ENCODE measurements at places on chromosomes 5 and 9. TPM values are rescaled to one million over a fixed set of nuclear protein-coding genes. Genes with fewer than 3 reads are reported as not detected.
A peak's percentile ranks its signal among the peaks of the same experiment; 100 is the strongest.

GRCh38 chr5:32251871-32252458 lies 60.8 kb downstream of the MTMR12 start:
- H3K27me3 ChIP-seq = no peaks in the 10 kb centered on the region
- peaks cover 17% of the 10 kb centered on the region for H3K36me3 ChIP-seq
- no peak overlapping the region for H3K27ac ChIP-seq
- H3K4me1 ChIP-seq = peaks cover 23% of the 10 kb centered on the region

GRCh38 chr9:126809068-126809467 lies 4.2 kb downstream of the ZBTB43 start:
- peak overlapping the region; percentile 32 for H3K27ac ChIP-seq
- no peak overlapping the region for H3K4me3 ChIP-seq
- H3K27me3 ChIP-seq = no peaks in the 10 kb centered on the region
- no peaks in the 10 kb centered on the region for H3K36me3 ChIP-seq
- H3K4me1 ChIP-seq = peaks cover 34% of the 10 kb centered on the region

- no peak for DNase-seq
- H3K27me3 ChIP-seq = no peaks in the 10 kb centered on the region
- H3K4me1 ChIP-seq = no peaks in the 10 kb centered on the region
- no peaks in the 10 kb centered on the region for H3K36me3 ChIP-seq
- H3K4me3 ChIP-seq = no peak overlapping the region
- H3K27ac ChIP-seq = no peak overlapping the region
Observed at GRCh38 chr5:111231119-111231518, 6.9 kb downstream of the CAMK4 start.

DNA sequence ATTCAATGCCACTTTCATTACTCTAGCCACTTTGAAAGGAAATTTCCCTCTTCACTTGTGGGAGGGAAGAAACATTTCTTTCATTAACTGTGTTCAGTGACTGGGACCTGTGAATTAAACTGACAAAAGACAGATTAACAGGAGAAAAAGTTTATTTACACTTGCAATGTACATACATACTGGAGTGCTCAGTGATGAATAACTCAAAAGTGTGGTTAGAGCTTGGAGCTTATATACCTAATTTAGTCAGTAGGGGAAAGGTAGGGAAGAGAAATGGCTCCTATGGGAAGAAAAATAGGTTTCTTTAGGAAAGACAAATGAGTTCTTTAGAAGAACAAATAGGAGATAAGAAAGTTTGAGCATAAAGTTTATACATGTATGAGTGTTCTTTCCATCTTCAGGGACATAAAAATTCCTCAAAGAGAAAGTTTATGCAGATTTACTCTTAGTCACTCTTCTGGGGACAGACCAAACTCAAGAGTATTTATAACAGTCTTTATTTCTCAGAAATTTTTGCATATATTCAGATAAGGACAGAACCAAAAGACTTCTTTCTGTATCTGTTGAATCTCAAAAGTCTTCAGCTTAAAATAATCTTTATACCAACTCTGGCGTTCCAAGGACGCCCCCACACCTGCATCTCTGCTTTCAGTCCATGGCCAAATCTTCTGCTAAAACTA lies 120.0 kb upstream of the RAI14 start:
- H3K4me1 ChIP-seq = peaks cover 6% of the 10 kb centered on the region
- no peak for DNase-seq
- no peak overlapping the region for H3K4me3 ChIP-seq
- no peaks in the 10 kb centered on the region for H3K27me3 ChIP-seq
- no peaks in the 10 kb centered on the region for H3K36me3 ChIP-seq

DNA sequence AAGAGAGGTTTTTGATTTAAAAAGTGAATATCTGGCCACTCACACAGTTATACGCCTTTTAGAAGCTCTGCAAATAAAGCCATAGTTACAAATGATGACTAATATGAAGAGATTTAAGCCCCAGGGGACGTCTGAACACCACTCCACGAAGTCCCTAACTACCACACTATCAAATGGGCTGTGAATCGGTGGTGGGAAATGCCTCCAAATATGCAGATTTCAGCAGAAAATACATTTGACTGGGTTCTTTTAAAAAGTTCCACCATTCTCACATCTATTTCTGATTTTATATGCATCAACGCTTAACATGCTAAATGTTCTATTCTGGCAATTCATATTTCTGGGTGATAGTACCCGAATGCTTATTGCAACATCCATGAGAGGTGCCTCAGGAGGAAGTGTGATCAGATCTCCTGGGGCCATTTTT lies 22.5 kb downstream of the TICAM2 start:
- H3K27ac ChIP-seq = no peak overlapping the region
- no peaks in the 10 kb centered on the region for H3K36me3 ChIP-seq
- H3K4me3 ChIP-seq = no peak overlapping the region
- H3K27me3 ChIP-seq = no peaks in the 10 kb centered on the region
- no peak for DNase-seq

GRCh38 chr5:170552621-170553115 lies 48.8 kb downstream of the KCNIP1 start:
- no peak overlapping the region for H3K4me3 ChIP-seq
- H3K36me3 ChIP-seq = no peaks in the 10 kb centered on the region
- DNase-seq = peak; percentile 7
- no peaks in the 10 kb centered on the region for H3K4me1 ChIP-seq
- no peaks in the 10 kb centered on the region for H3K27me3 ChIP-seq

DNA sequence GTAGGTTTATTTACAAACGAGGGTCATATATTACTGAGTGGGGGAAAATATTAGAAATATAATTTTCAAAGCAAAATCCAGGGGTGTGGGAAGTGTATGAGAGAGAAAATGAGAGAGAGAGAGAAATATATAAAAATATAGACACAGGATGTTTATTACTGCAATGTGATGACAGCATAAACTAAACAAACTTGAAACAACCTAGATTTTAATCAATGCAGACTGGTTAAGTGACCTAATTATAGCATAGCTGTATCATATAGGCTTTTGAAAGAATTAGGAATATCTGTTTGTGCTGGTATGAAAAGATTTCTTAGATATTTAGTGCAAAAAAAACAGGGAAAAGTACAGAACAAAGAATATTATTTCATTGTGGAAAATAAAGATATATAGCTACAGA lies 280.5 kb downstream of the ACTL7B start:
- H3K27ac ChIP-seq = no peak overlapping the region
- H3K4me3 ChIP-seq = no peak overlapping the region
- no peak for DNase-seq
- H3K4me1 ChIP-seq = no peaks in the 10 kb centered on the region
- no peaks in the 10 kb centered on the region for H3K36me3 ChIP-seq
- H3K27me3 ChIP-seq = no peaks in the 10 kb centered on the region

DNA sequence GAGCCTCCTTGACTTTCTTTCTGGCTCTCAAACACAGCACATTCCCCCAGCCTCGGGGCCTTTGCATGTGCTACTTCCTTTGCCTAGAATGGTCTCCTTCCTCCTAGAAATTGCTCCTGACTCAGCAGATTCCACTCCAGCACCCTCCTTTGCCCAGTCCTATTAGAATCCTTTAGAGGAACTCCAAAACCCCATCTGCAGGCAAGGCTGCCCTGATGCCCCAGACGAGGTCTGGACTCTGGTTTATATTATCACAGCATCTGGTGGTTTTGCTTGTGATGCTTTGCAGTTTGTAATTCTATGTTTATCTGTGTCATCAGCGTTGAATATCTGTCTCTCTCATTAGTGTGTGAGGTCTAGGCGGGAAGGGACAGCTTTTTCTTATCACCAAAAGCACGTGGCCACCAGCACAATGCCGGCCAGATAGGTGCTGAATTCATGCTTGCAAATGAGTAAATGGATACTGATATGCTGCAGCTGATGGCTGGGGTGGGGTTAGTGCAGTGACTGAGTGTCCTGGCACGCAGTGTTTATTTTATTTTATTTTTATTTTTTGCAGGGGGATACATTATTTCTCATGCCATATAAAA lies 30.0 kb upstream of the ANKH start:
- no peaks in the 10 kb centered on the region for H3K27me3 ChIP-seq
- peaks cover 4% of the 10 kb centered on the region for H3K4me1 ChIP-seq
- no peak overlapping the region for H3K4me3 ChIP-seq
- H3K36me3 ChIP-seq = no peaks in the 10 kb centered on the region

GRCh38 chr5:57276353-57276752 lies 102.5 kb downstream of the GPBP1 start:
- no peaks in the 10 kb centered on the region for H3K36me3 ChIP-seq
- H3K4me3 ChIP-seq = no peak overlapping the region
- no peaks in the 10 kb centered on the region for H3K27me3 ChIP-seq
- H3K27ac ChIP-seq = no peak overlapping the region

FOXD4L4 gene
- total RNA-seq = 0.63 TPM

SPINK6 gene
- not detected for total RNA-seq

KLHL3 gene
- total RNA-seq = 26.7 TPM

ORM2 gene
- not detected for total RNA-seq

ADAM19 gene
- 9.5 TPM for total RNA-seq

BSPRY gene
- 66.5 TPM for total RNA-seq

NDUFS6 gene
- total RNA-seq = 39.1 TPM

CCDC152 gene
- total RNA-seq = 1.7 TPM

All from thyroid gland (tissue), 4 donors.